ENCODE measurements at places on chromosomes 1 and 21.

- DNase-seq = no peak
Observed at GRCh38 chr1:221850470-221851187, 108.7 kb upstream of the DUSP10 start.

- DNase-seq = no peak
Observed at GRCh38 chr1:37158113-37158749, 123.9 kb upstream of the GRIK3 start.

GRCh38 chr1:1907098-1907736 lies 7.8 kb upstream of the CALML6 start:
- no peak for DNase-seq

DNA sequence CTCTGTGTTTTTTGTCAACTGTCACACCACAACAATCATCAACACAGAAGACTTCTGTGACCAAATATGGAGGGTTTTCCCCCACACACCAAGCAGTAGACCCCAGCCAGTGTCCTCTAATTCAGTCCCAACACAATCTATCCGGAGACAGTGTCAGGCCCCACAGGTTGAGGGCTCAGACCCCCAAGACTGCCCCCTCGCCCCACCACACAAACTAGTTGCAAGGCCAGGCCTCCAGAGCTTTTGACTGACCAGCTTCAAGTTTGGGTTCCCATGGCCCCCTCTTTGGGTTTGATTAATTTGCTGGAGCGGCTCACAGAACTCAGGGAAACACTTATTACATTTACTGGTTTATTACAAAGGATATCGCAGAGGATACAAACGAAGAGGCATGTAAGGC lies 37.2 kb downstream of the NEK2 start:
- no peak for DNase-seq

- DNase-seq = no peak
Observed at GRCh38 chr21:45591619-45592207, 49.5 kb upstream of the SLC19A1 start.

GRCh38 chr1:184878602-184879001 lies 95.7 kb downstream of the NIBAN1 start:
- DNase-seq = no peak

DNA sequence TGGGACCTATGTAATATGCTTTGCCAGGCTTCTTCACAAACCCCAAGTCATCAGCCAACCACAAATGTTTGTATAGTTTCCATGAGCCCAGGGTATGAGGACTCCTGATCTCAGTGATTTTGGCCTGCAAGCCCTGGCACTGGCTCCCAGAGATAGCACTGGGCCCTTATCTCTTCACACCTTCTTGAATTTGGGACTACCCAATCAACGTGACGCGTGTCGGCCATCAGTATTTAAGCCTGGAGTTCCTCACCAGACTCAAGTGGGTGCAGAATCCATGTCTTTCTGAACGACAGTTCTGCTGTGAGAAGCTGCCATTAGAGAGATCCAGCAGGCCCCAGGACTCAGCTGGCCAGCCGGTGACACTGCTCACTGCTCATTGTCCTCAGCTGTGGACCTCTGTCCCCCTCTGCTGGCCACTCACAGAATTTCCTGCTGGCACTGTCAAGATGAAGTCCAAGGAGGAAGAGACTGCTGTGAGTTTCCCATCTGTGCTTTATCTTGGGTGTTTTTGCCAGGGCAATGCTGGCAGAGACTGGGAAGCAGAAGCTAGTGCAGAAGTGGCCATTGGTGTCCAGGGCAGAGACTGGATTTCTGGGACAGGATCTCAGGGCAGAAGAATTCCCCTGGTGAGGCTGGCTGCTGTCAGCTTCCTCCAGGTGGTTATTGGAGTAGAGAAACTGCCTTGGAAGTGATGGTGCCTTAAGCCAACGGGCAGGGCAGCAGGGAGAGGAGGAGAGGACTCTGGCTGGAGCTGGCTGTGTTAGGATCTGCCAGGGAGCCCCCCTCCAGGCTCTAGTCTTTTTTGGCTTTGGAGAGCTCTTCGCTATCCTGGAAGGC lies 28.4 kb downstream of the TMCC2 start:
- peak; percentile 86 for DNase-seq

- DNase-seq = no peak
Observed at GRCh38 chr21:37281993-37282392, 14.9 kb upstream of the VPS26C start.

GRCh38 chr1:1626207-1627141 lies 5.5 kb upstream of the MMP23B start:
- DNase-seq = no peak

- DNase-seq = no peak
Observed at GRCh38 chr21:43903451-43904091, 38.5 kb downstream of the AGPAT3 start.

- DNase-seq = no peak
Observed at GRCh38 chr1:185300152-185300551, 16.9 kb downstream of the IVNS1ABP start.

DNA sequence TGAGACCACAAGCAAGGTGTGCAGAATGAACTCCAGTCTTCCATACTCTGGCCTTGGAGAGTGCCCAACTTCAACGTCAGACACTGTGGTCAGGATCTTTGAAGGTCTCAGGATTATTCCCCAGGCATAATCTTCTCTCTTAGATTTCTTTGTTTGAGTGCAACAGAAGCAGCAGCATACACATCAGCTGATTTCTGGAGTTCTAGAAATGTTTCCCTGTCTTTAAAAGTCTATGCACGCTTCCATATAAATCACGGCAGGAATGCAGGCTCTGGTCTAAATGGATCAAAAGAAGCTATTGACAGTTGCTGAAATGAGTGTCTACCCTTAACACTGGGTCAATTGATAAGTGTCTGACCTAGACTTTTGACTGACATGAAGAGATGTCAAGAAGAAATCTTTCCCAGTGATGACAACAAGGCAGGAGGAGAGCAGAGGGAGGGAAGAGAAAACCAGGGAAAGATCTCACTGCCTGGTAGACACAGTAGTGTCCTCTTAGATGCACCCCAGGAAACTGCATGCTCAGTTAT lies 279.7 kb downstream of the SPATA17 start:
- DNase-seq = no peak

- no peak for DNase-seq
Observed at GRCh38 chr1:187630653-187631380, 802.1 kb downstream of the PLA2G4A start.

DNA sequence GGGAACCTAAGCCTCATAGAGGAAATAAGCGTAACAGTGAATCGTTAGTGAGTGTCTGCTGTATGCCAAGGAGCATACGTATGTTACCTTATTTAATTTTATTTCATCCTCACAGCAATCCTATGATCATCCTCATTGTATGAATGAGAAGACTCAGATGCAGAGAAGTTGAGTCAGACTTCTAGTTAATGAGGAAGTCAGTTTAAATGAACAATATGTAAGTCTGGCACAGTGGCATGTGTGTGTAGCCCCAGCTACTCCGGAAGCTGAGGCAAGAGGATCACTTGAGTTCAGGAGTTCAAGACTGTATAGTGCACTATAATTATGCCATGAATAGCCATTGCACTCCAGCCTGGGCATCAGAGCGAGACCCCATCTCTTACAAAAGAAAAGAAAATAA lies 148.0 kb downstream of the ZZZ3 start:
- no peak for DNase-seq

DNA sequence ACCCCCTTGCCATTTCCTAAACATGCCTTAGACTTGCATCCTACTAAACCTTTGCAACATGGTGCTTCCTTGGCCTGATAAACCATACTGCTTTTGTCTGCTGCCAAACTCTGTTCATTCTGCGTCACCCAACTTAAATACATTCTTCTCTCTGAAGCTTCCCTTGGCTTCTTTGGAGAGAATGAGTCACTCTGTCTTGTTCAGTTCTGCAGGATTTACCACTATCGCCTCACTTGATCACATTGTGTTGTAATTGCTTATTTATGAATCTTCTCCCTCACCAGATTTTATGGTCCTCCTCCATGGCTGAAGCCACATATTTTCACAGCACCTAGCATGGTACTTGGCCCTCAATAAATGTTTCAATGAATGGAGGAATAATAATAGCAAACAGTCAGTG lies 21.7 kb upstream of the TUT4 start:
- no peak for DNase-seq

GRCh38 chr1:47424336-47424982 lies 8.4 kb downstream of the FOXE3 start:
- peak; percentile 6 for DNase-seq

GRCh38 chr1:51877434-51878307 lies 856 bp downstream of the NRDC start:
- DNase-seq = no peak

DNA sequence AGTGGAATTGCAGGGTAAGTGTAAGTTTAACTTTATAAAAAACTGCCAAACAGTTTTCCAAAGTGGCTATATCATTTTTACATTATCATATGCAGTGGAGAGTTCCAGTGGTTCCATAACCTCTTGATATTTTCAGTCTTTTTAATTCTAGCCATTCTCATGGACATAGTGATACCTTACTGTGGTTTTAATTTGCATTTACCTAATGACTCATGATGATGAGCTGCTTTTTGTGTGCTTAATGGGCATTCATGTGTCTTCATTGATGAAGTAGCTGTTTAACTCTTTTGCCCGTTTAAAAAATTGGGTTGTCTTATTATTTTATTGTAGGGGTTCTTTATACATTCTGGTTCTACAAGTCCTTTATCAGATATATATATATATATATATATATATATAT lies 29.4 kb downstream of the SNX27 start:
- DNase-seq = no peak

DNA sequence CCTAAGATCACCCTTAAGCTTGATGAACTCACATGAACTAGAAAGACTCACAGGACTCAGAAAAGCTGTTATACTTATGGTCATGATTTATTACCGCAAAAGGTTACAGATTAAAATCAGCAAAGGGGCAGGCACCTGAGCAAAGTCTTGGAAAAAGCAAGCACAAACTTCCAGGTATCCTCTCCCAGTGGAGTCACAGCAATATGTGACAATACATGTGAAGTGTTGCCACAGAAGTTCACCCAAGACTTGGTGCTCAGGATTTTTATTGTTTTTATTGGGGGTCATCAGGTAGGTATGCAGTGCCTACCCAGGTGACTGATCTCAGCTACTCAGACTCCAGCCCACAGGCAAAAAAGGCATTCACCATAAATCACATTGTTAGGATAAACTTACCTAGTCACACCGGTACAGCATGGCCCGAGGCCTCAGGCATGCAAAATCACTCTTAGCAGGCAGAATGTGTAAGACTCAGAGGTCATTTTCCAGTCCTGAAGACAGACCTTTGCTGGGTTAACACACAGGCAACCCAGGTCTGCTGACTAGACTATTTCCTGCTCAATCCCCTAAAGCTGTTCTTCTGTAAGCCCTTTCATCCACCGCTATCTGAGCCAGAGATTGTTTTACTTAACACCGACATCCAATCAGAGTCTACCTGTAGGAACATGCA lies 55.6 kb downstream of the SSX2IP start:
- DNase-seq = no peak

DNA sequence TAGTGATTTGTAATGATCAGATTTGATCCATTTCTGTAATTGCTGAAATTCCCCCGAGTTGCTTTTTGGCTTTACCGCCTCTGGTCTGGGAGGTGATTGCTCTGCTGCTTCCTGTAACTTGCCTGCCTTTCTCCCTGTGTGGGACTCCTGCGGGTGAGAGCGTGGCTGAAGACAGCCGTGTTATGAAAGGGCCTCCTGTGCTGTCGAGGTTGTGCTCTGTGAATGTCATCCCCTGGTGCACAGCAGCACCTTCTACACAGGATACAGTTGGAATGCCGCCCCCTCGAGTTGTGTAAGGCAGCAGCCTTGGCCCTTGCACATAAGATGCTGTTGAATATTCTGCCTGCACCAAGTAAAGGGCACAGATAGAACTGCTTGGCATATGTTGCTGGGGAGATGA lies 5.9 kb downstream of the SOD1 start:
- peak; percentile 10 for DNase-seq

DNA sequence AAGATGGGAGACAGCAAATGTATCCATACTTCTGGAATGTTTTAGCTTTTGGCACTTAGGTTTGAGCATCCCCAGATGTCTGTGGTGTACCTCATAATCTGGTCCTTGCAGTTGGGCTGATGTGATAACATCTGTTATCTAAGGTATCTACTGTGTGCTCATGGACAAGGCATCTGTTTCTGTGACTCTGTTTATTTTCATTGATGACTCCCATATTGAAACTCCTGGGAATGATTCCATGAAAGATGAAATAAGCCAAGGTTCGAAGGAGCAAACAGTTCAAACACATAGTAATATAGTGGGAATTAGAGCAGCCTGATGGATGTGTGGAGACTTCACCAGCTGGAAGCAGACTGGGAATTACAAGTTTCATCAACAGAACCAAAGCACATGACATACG lies 20.7 kb upstream of the TRIM45 start:
- no peak for DNase-seq

GRCh38 chr1:12596007-12596821 lies 21.8 kb downstream of the DHRS3 start:
- DNase-seq = no peak

DNA sequence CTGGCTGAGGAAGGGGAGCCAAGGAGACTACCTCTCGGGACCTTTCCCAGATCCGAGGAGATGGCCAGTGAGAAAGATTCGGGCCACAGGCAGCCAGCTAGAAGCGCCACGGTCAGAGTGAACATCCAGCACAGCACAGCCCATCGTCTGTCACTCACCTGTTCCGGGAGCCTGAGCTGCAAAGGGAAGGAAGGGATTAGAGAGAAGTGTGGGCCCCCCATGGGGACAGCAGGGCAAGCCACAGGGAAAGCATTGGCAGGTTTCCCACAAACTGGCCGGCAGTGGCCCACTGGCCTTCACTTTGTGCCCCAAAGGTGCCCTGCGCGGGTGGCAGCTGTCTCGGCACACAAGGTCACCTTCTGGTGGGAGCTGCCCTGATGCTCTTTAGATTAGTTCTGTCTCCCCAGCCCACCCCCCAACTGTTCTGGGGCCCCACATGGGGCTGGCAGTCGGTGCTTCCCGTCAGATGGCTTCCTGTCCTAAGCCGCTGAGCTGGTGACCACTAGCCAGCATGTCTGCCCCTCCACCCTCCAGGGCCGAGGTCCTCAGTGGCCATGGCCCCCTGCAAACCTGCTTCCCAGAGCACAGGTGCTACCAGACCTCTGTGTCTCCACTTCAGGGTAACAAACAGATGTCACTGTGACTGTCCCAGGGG lies 56.7 kb downstream of the LACTBL1 start:
- DNase-seq = no peak

GRCh38 chr1:16141573-16142336 lies 14.1 kb downstream of the EPHA2 start:
- no peak for DNase-seq

GRCh38 chr1:2233468-2233867 lies 5.3 kb downstream of the SKI start:
- no peak for DNase-seq

DNA sequence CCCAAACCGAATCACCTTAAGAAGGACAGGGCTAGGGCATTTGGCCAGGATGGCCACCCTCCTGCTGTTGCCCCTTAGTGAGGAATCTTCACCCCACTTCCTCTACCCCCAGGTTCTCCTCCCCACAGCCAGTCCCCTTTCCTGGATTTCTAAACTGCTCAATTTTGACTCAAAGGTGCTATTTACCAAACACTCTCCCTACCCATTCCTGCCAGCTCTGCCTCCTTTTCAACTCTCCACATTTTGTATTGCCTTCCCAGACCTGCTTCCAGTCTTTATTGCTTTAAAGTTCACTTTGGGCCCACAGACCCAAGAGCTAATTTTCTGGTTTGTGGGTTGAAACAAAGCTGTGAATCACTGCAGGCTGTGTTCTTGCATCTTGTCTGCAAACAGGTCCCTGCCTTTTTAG lies 3.6 kb downstream of the BTG2 start:
- DNase-seq = no peak
